ENCODE measurements at places on chromosomes 5 and 9.

DNA sequence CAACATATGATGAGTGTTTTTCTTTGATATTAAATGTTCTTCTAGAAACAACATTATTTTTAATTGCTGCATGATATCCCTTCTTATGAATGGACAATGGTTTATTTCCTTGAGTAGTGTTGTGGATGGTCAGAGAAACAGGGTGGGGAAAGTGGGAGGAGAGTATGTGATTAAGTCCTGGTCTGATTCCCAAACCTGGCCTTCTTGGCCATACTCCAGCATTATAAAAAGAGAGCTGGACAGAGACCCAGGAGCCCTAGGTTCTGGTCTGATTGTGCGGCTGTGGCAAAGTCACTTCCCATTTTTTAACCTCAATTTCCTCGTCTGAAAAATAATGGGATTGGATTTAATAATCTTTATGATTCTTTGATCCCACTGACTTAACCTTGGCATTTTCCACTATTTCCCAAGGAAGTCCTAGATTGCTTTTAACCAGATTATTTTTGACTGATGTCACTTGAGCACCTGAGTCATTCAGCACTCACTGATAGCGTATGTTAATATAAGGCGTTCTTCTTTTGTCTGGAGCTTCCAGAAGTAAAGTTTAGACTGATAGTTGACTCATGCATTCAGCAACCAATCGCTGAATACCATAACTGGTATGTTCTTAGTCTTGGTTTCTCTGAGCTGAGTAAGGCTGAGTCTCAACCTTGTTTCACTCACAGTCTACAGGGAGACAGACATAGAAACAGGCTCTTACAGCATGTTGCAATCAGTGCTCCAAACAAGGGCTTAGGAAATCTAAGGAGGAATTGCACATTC lies 26.2 kb downstream of the OSMR start:
- DNase-seq, result no peak

- DNase-seq, result peak; percentile 17
These were observed 126.6 kb downstream of the BARX1 start for GRCh38 chr9:93828331-93829097.

DNA sequence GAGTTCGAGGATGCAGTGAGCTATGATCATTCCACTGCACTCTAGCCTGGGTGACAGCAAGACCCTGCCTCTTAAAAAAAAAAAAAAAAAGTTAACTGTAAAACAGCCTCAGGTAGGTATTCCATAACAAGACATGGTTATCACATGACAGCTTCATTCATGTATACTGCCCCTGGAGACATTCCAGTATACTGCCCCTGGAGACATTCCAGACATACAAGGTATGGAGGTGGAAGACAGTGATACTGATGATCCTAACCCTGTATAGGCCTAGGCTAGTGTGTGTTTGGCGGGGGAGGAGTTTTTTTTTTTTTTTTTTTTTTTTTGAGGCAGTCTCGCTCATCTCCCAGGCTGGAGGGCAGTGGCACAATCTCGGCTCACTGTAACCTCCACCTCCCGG lies 105.5 kb downstream of the RICTOR start:
- no peak for DNase-seq

DNA sequence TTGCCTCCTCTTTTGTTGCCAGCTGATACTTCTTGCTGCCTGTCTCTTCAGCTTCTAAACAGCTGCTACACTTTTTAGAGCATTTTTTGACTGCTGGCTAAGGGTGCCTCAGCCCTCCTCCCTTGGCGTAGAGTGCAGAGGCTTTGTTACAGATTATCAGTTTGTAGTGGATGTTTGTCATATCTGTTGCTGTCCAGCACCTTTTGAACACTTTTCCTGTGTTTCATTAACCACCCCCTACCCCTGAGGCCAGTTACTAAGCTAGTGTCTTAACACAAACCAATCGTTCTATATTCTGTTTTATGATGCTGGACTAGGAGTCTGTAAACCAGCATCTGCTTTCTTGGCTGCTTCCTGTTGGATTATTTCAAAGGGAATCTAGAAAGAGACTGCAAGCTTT lies 441.5 kb downstream of the DNAH5 start:
- DNase-seq, result no peak

GRCh38 chr9:116207371-116208111 lies 54.0 kb downstream of the PAPPA start:
- DNase-seq, result no peak

- no peak for DNase-seq
These were observed 24.0 kb downstream of the LYRM7 start for GRCh38 chr5:131194725-131195124.

DNA sequence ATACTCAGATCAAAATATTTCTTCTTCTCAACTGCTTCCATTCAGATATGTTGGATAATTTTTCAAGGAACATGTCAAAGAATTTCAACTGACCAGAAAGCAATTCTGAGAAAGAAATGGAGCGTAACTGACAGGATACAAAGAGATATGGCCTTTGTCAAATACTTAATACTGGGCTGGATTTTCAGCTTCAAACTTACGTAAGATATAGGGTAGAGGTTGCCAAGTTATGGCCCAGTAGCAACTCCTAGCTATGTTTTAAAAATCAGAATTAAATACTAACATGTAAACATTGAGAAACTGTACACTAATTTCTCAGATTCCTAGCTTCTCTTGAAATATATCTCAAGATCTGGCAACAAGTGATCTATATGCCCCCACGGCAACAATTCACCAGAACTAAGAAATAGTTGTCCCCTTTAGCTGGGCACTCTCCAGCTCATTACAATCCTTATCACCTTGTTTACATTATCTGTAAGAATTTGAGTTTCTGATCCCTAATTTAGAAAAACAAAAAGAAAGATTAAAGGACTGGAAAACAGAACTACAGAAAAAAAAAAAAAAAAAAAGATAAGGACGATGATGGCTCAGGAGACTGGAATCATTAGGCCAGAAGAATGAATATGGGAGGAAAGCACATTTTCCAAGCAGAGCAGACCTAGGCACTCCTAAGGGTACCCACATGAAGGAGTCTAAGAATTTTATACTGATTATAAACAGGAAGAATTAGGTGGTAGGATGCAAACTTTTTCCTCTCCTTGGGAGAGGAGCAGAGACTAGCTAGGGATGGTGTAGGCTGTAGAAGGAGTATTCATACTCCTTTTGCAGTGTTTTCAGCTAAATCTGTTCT lies 23.0 kb downstream of the INIP start:
- no peak for DNase-seq

- peak; percentile 56 for DNase-seq
These were observed 100.5 kb downstream of the PALM2AKAP2 start for GRCh38 chr9:109880276-109881169.

DNA sequence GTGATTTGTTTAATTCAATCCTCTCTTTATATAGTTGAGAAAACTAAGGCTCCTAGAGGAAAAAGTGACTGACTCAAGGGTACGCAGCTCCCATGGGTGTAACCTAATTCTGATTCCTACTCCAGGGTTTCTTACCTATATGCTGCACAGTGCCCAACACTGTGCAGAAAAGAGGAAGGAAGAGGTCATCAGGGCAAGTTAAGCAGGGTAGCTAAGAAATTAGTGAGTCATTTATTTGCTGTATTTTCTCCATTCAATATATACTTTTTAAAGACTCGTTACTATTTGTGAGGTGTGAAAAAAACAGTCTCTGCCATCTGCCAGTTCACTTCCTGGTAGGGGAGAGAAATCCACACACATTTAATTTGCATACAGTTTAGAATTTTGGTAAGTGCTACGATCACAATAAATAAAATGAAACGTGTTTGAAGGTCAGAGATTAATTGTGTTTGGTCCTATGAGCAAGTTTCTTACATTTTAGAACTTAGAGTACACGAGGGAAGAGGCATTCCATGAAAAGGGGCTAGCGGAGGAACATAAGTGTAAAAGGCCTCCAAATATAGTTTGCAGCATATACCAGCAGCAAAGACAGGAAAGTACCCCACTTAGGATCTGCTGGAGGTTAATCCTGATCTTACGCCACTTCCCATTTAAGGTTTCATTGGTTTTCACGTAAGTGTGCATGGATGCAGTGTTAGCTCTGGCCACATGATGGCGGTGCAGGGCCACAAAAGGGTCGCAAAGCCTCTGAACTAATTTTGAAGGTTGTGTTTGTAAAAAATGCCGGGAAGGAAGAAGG lies 59.9 kb upstream of the TLR4 start:
- DNase-seq, result peak; percentile 54

GRCh38 chr5:135643881-135644766 lies 65.3 kb upstream of the CXCL14 start:
- no peak for DNase-seq

DNA sequence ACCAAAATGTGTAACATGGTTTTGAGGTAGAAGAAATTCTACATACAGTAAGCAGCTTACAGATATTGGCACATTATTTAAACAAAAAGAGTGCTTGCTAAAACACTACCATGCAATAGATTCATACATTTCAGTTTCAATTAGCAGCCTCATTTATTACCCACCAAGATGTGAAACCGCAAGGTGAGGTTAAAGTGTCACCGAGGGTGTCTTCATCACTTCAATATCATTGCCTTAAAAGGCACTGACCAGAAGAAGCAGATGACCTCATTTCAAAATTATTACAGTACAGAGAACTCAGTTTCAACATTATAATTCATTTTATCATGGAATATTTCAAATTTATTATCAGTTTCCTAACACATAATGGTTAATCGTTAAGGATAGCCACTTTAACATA lies 302.2 kb downstream of the ISL1 start:
- DNase-seq, result no peak

- DNase-seq, result no peak
These were observed 324.4 kb upstream of the MPDZ start for GRCh38 chr9:13603921-13604320.

DNA sequence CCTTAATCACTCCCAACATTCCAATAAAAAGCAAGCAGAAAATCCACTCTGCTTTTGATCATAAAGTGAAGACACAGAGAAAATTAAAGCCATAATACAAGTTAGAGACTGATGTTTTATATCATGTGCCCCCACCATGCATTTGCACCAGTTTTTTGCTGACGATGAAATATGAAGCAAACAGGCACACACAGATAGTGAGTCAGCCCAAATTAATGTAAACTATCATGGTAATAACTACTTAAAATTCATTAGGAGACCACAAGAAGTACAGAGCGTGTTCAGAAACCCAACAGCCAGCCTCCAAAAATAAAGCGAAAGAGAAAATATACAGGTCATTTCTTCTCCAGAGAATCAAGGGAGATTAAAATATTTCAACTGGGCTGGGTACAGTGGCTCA lies 46.4 kb upstream of the KDM4C start:
- no peak for DNase-seq

DNA sequence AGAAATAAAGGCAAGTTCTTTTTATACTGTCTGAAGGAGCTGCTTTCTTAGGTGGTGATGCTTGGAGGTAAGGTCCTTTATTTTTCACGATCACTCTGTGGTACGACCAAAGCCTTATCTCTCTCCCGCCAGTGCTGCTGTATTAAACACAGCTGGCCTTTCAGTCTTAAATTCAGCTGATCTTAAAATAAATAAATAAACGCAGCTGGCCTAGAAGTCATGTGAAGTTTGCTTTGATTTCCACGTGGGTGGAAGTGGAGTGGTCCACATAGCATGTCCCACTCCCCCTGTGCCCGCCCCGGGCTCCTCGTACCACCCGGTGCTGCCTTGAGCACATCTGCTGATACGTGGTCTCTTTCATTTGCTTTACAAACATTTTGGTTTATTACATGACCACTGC lies 260.4 kb downstream of the FANCC start:
- no peak for DNase-seq

- DNase-seq, result no peak
These were observed 241.2 kb downstream of the CETN3 start for GRCh38 chr5:90168399-90168798.

DNA sequence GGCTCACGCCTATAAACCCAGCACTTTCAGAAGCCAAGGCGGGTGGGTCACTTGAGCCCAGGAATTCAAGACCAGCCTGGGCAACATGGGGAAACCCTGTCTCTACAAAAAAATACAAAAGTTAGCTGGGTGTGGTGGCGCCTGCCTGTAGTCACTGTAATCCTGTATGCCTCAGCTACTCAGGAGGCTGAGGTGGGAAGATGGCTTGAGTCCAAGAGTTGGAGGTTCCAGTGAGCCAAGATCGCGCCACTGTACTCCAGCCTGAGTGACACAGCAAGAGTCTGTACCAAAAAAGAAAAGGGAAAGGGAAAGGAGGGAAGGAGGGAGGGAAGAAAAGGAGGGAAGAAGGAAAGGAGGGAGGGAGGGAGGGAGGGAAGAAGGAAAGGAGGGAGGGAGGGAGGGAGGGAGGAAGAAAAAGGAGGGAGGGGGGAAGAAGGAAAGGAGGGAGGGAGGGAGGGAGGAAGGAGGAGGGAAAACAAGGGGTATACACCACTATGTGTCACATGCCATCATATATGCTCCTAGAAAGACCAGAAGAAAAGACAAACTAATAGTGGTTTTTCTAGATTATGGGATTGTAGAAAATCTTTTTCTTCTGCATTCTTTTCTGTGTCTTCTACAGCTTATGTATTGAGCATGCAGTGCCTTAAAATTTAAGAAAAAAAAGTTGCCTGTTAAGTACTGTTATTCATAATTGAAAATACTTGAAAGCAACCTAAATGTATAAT lies 240.1 kb downstream of the DENND1A start:
- DNase-seq, result no peak

GRCh38 chr9:134936346-134937163 lies 18.8 kb upstream of the FCN1 start:
- peak; percentile 74 for DNase-seq

DNA sequence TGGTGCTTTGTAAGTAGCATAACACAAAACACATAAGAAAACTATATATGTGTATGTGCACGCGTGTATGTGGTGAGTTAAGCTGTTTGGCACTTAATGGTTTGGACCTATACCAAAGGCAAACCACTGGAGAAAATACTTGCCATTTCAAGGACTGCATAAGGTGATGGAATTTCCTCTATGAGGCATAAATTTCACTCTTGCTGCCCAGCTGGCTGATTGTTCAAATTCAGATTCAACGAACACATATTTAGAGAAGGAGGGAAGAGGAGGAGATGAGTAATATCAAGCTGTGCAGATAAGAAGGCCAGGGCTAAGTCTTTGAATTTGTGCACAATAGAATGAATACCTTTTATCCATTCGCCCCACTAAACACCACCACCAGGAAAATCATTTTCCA lies 470.6 kb upstream of the MPDZ start:
- DNase-seq, result no peak

DNA sequence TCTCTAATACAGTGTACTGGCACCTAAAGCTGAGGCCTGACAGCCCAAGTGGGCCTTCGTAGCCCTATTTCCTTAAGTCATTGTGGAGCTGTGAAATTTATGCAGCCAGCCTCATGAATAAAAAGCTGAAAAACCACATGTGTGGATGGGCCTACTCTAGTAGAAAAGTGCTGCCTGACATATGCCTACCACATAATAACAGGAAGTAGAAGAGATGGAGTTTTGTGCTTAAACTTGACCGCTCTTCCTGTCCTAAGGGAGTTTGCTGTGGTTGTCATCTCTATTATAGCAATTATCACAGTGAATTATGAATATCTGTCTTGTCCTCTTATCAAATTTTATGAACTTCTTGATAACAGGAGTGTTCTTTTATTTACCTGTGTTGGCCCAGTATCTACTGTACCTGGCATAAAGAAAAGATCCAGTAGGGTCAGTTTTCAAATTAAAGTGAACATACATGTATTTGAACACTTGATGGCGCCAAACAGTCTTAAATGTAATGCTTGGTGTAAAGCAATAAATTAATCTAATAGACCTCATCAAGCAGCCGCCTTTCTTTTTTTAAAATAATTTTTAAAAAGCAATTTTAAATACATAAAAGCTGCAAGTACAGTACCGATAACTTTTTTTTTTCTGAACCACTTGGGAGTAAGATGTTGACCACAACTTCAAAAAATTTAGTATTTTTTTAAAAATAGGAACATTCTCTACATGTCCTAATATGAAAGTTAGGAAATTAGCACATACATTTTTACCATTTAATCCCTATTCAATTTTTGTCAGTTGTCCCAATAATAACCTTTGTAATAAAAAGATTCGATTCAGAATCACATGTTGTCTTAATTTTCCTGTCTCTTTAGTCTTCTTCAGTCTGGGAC lies 51.0 kb downstream of the FKTN start:
- peak; percentile 34 for DNase-seq

Measured in GM10248 (cell line).